ENCODE measurements at places on chromosomes 6 and 20. TPM values are rescaled to one million over a fixed set of nuclear protein-coding genes. Genes with fewer than 3 reads are reported as not detected.

Gene PPP1R11
- total RNA-seq = 59.2 TPM

DNA sequence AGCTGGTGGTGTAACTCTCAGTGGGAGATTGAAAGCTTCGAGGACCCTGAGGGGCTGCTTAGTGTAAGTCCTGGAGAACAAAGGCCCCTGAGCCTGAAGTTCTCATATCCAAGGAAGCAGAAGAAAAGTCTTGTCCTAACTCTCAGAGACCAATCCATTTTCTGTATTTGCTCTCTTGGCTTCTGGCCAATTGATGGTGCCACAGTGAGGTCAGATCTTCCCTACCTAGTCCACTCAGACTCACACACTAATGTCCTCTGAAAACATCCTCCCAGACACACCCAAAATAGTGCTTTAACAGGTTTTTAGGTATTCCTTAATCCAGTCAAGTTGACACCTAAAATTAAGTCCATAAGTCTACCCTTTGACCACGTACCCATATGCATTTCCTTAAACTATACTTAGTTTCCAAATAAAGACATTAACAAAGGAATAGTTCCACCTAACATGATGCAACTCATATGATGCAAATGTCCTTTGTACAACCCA, 29.4 kb downstream of the ZNF292 start:
- 0 out of 2 replicates have a peak, but pooled peaks cover 2% of the 10 kb centered on the region for H3K4me1 ChIP-seq
- H3K27ac ChIP-seq = no peak overlapping the region
- H3K4me3 ChIP-seq = no peak overlapping the region
- no peaks in the 10 kb centered on the region for H3K27me3 ChIP-seq
- no peak for DNase-seq
- H3K36me3 ChIP-seq = no peaks in the 10 kb centered on the region

DNA sequence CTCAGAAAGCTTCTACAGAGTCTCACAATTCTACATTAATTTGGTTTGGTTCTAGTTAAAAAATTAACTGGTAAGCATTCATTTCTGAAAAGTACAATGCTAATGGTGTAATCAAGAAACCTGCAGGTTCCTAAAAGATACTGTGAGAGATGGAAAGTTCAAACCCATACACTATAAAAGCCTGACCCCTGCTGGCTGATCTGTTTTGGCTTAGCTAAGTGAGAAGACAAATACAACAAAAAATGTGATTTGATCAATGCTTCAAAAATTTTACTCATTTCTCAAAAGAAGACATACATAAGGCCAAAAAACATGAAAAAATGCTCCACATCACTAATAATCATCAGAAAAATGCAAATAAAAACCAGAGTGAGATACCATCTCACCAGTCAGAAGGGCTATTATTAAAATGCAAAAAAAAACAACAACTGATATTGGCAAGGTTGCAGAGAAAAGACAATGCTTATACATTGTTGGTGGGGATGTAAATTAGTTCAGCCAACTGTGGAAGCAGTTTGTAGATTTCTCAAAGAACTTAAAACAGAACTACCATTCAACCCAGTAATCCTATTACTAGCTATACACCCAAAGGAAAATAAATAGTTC, 102.8 kb downstream of the MOXD1 start:
- H3K27me3 ChIP-seq = no peaks in the 10 kb centered on the region
- no peaks in the 10 kb centered on the region for H3K36me3 ChIP-seq
- H3K4me1 ChIP-seq = no peaks in the 10 kb centered on the region
- DNase-seq = peak; percentile 18
- no peak overlapping the region for H3K27ac ChIP-seq

GRCh38 chr6:141610741-141611140, 522.0 kb upstream of the GJE1 start:
- H3K36me3 ChIP-seq = no peaks in the 10 kb centered on the region
- H3K27ac ChIP-seq = no peak overlapping the region
- no peaks in the 10 kb centered on the region for H3K27me3 ChIP-seq
- H3K4me1 ChIP-seq = no peaks in the 10 kb centered on the region

DNA sequence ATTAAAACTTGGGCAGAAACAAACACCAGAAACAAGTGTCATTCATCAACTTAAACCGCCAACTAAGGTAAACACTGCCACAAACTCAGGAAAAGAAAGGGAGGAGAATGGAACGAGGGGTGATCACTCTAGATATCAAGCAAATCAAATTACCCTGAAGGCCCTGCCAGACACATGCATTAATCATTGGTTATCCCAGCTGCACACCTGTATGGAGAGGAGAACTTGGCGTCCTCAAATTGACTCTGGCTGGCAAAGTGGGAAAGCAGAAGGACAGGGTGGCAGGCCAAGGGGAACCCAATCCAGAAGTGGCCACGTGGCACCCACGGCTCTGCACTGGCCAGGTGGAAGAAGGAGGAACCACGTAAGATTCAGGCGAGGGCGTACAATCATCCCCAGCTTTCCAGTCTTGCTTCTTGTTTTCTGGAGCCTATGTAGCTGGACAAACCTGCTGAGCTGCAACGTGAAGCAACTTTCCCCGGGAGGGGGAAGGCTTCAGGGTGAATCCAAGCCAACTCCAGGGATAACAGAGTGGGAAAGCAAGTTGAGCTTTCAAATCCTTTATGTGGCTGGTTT, 156.2 kb upstream of the JARID2 start:
- H3K27me3 ChIP-seq = no peaks in the 10 kb centered on the region
- no peak overlapping the region for H3K27ac ChIP-seq
- no peak overlapping the region for H3K4me3 ChIP-seq

- H3K27ac ChIP-seq = no peak overlapping the region
- peaks cover 3% of the 10 kb centered on the region for H3K27me3 ChIP-seq
- peaks cover 17% of the 10 kb centered on the region for H3K4me1 ChIP-seq
- no peak overlapping the region for H3K4me3 ChIP-seq
- H3K36me3 ChIP-seq = no peaks in the 10 kb centered on the region
Observed at GRCh38 chr20:32585586-32586127, 524 bp upstream of the NOL4L start.
